ENCODE measurements at places on chromosomes 16 and 17. TPM values are rescaled to one million over a fixed set of nuclear protein-coding genes. Genes with fewer than 3 reads are reported as not detected.

The OTOP2 gene
- total RNA-seq = not detected

The PDIA2 gene
- total RNA-seq = 0.28 TPM

The CHST4 gene
- total RNA-seq = not detected

The PRSS53 gene
- total RNA-seq = 1.8 TPM

The CEMP1 gene
- total RNA-seq = not detected

The HBA2 gene
- not detected for total RNA-seq

The ASPA gene
- total RNA-seq = not detected

The SLC2A4 gene
- under 0.01 TPM for total RNA-seq

The PLXDC1 gene
- total RNA-seq = not detected

The ZNF688 gene
- 8.5 TPM for total RNA-seq

The CDK5R1 gene
- 1.0 TPM for total RNA-seq

The KCNJ16 gene
- under 0.01 TPM for total RNA-seq

The MYH2 gene
- not detected for total RNA-seq

The MMP15 gene
- 4.6 TPM for total RNA-seq

The NOG gene
- total RNA-seq = 3.2 TPM

The CCDC200 gene
- total RNA-seq = not detected

The CYBC1 gene
- total RNA-seq = 46.6 TPM

The KRTAP4-1 gene
- total RNA-seq = not detected

The XAF1 gene
- total RNA-seq = 16.7 TPM

The HBA1 gene
- total RNA-seq = not detected

The NLK gene
- total RNA-seq = 26.5 TPM

The CAMKK1 gene
- 2.9 TPM for total RNA-seq

The GGT6 gene
- not detected for total RNA-seq

The KCNH4 gene
- total RNA-seq = under 0.01 TPM

The RNU2-1 gene
- not detected for total RNA-seq

The PDPK1 gene
- 14.2 TPM for total RNA-seq

The ASIC2 gene
- total RNA-seq = 0.09 TPM

The GFAP gene
- total RNA-seq = 0.54 TPM

The TBC1D3B gene
- 1.5 TPM for total RNA-seq

The MTSS2 gene
- 6.7 TPM for total RNA-seq

The ZNF287 gene
- total RNA-seq = 2.5 TPM

The CCL8 gene
- total RNA-seq = not detected

The KRTAP2-3 gene
- total RNA-seq = not detected

The TP53TG3C gene
- not detected for total RNA-seq

The NEURL4 gene
- total RNA-seq = 16.6 TPM

Measured in endothelial cell of coronary artery (primary cell).